ENCODE measurements at places on chromosomes 7 and 10.

DNA sequence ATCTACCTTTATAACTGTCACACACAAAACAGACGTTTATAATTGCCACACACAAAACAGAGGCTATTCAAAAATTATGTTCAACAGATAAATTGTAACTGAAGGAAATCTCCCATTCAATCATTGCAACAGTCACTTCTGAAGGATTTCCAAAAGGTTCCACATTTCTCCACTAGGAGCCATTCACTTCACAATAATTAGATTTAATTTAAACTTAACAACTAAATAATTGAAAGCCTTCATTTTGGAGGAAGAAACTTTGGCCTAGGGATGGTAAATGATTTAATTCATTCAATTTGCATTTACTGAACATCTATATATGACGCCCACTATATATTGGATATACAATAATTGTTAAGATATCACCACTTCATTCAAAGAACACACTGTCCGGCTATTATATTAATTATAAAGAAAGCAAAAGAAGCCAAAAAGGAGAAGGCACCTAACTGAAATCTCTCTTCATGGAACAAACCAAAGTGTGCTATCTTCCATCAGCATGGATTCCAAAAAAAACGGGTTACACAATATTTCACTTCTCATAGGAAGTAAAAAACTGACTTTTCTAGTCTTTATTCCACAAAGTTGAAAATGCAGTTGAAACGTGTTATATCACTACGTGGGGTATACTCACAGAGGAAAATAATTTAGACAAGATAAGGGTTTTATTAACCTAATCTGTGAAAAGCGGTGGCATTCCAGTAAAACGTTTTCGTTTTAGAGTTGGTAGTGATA is 1.7 kb downstream of the ATAD1 start:
- DNase-seq: no peak

DNA sequence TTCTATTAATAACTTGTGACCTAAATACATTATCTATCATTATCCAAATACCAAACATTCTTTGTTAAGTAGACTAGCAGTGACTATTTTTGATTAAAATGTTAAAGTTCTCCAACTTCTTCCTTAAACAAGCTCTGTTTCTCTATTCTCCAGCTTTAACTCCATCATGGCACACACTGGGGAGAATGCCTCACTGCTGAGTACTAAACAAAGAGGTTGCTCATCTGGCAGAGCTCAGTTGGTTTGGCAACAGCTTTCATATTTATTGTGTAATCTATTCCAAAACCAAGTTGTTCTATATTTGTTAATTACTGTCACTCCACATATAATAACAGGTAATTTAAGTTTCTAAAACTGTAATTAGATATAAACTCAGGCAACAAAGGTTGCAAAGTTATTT is 89.6 kb downstream of the USP6NL start:
- no peak for DNase-seq

DNA sequence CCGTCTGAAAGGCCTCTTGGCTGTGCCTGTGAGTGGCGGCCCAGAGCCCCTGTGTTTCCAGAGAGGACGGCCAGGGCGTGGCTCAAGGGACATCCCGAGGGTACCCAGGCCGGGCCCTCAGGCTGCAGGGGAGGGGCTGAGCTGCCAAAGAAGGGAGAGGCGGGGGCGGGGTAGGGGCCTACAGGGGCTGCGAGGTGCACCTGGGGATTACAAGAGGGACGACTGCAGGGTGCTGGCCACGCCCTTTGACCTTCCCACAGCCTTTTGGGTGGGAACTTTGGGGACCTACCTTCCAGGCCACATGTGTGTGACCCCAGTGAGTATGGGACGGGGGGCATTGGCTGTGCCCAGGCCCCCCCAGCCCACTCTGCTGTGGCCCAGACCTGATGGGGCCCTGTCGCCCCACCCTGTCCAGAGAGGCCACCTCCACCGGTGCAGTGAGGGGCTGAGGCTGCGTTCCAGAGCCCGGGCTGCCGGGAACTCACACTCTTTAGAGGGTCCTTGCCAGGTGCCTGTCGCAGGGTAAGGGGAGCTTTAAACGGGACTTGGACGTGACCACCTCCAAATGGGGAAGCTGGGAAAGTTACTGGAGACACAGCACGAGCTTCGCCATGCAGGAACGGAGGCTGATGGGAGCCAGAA is 19.0 kb upstream of the NKX6-2 start:
- no peak for DNase-seq

- no peak for DNase-seq
Observed at GRCh38 chr7:73628504-73628903, 4.2 kb upstream of the MLXIPL start.

DNA sequence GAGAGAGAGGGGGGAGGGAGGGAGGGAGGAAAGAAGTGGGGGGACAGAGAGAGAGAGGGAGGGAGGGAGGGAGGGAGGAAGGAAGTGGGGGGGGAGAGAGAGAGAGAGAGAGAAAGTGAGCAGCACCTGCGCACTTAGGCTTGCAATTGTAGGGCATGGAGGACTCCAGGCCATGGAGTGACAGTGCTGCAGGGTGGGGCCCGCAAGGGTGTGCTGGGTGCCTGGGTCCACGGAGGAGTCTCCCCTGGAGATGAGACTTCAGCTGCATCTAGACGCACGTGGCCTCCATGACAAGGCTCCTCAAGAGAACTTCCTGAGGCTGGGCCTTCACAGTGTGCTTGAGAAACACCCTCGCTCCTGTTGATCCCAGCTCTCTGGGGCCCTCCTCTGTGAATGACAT is 44.5 kb downstream of the CLRN3 start:
- no peak for DNase-seq

DNA sequence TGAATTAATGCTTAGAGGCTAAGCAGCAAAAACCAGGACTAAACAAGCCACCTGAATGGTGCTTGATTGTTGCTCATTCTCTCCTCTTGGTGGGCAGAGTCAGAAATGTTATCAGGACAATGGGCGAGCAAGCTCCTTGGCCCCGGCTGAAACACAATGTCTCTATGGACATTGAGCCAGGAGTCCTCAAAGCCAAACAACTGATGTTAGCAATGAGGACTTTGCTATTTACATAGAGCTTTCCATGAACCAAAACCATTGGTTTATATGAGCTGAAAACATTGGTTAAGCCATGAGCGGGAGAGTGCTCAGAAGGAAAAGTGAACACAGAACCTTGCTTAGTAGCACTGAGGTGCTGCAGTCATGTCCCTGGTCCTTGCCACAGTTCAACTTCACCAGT is 21.5 kb upstream of the NPVF start:
- DNase-seq: no peak

GRCh38 chr10:4652111-4653010 is 173.6 kb upstream of the AKR1E2 start:
- DNase-seq: peak; percentile 18

DNA sequence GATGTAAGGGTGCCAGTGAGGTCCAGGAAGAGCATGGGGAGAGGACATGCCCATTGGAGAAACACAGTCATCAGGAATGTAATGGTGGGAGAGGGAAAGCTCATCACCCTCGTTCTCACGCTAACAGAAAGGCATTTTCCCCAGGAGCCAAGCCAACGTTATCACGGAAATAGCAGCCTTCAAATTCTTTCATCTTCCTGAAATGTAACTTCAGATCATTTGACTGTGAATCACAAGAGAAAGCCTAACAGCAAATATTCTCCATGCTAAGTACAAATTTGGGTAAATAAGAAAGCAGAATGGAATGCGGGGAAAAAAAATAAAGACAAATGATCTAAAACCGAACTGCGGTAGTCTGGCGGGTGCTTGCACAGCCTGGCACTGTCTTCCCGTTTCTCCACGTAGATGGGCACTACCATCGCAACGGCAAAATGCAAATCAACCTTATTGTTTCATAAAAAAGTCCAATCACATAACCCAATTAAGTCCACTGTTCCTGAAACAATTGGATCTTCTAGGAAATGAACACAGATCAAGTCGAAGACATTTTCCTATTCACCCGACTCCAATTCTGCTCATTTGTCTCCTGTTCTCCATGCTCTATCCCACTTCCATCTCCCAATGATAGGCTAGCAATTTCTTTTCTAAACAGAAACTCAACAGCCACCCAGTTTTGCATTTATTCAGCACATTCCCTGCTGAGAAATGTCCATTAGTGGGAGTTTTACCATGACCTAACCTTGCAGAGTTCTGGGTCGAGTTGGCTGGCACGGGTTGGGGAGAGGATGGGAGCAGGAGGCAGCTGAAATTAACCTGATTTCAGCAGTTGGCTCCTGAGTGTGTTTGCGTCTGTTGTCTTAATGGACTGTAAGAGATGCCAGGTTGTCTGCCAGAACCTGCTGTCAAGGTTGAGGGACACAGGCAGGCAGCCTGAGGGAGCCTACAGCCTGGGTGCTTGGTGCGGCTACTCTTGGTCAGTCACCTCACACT is 74.6 kb upstream of the FRMD4A start:
- no peak for DNase-seq

DNA sequence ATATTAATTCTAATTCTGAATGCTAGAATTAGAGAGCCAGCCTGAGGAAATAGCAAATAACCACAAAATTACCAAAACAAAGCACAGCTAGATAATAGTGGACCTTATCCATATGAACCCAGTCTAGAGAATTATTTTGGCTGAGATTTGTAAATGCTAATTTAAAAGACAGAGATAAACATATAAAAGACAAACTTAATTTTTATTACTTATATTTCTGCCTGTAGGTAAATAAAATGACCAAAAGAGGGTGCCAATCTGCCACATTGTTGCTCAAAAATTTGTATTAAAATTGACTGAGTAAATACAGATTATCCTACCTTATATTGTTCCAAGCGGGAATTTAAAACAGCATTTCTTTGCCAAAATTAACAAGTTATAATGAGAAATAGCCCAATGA is 20.2 kb downstream of the RTKN2 start:
- DNase-seq: no peak

GRCh38 chr10:98444314-98445006 is 2.3 kb downstream of the HPS1 start:
- no peak for DNase-seq

GRCh38 chr7:140977741-140978140 is 37.0 kb downstream of the MRPS33 start:
- no peak for DNase-seq

- DNase-seq: no peak
Observed at GRCh38 chr7:44116087-44116788, 7.1 kb downstream of the POLD2 start.

- DNase-seq: no peak
Observed at GRCh38 chr7:115153176-115153575, 231.3 kb downstream of the MDFIC start.

GRCh38 chr7:141456711-141457110 is 94.5 kb upstream of the AGK start:
- no peak for DNase-seq

DNA sequence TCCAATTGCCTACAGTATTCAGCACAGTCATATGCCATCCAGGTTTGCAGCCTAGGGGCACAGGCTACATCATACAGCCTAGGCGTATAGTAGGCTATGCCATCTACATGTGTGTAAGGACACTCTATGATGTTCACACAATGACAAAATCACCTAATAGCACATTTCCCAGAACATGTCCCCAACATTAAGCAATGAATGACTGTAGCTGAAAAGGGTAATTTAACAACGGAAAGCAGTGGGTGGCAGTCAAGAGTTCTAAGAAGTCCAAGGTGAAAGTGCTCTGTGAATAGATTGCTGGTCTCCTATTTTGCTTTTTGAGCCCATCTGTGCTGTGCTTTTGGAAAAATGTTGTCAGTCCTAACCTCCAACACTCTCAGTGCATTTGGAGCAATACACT is 162.6 kb downstream of the KLF6 start:
- DNase-seq: no peak

DNA sequence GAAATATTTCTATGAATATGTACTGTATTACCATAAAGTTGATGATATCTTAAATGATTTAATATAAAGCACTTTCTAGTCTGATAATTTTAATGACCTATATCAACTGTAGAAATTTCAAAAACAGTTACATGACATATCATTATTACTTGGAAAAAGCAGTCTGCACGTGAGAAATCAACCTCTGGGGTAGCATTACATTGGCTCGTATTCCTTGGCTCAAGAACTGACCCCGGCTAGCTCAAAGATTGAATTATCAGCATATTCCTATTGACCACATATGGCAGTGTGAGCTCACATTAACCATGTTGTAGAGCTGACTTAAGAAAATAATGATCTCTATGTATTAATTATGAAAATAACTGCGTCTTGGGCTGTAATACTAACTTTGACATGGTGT is 139.3 kb downstream of the PTN start:
- DNase-seq: no peak

DNA sequence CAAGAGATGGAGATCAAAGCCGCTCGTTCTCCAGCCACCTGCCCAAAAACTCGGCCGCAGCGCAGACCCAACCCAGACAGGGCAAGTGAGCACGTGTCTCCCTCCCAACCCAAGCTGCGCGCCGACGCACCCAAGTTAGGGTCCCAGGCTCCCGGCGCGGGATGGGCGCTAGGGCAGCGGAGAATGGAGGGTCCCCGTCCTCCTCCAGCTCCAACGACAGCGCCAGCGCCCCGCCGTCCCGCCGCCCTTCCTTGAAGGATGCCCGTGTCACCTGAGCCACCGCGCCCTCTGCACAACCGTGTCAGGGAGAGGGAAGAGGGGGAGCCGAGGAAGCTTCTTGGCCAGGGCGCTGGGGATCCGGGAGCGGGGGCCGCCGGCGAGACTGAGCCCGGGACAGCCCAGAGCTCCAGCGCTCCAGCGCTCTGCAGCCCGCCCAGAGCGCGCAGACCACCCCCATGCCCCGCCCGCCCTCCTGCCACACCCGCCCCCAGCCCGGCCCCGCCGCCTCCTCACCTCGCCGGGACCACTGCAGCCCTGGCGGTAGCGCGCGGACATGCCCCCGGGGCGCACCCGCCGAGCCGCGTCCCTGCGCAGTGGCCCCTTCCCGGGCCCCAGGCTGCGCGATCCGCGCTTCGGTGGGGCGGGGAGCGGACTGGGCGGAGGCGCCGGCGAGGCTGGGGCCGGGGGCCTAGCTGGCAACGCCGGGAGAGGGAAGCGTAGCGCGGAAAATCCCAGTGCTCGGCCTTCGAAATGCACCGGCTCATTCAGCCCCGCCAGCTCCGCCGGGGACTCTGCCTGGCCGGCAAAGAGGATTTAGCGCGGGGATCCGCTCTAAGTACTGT is at the start of gene SLC16A12:
Gene SLC16A12 (minus strand): TSS at position 424 of the 842 bp plus-strand sequence. CDS start 73,016 bp downstream, outside the sequence.
- DNase-seq: peak; percentile 1

DNA sequence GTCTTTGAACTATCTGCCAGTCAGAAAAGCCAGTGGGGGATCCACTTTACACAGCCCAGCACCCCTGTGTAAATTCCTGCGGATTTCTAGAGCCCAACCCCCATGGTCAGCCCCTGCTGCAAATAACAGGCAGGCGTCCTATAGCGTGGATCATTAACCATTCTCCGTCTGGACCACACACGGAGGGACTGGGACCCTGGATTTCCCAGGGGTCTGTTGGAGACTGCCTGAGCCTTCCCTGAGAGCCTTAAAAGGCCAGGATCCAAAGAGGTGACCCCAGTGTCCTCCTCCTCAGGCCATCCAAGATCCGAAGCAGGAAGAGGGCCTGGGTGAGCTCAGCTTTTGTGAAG is 11.2 kb upstream of the GRID1 start:
- DNase-seq: no peak
